NCI-H460 (cell line): ENCODE measurements at places on chromosomes 5 and 9. TPM values are rescaled to one million over a fixed set of nuclear protein-coding genes. Genes with fewer than 3 reads are reported as not detected.
A peak's percentile ranks its signal among the peaks of the same experiment; 100 is the strongest.

DNA sequence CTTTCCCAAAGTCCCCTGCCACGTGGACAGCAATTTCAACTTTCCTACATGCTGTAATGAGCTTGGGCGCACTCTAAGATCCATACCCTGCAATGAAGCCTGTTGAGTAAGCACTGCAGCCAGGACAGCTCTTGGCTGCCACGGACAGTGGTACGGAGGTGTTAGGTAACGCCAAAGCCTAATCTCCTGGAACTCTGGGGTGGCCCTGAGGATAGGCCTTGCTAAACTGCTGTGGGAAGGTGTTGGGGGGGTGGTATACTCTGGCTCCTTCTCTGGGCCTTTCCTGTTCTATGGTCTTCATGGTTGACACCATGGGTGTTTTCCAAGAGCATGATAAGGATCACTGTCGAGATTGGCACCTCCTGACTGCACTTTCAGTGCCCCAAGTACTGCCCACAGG, 66.4 kb upstream of the PITX1 start:
- no peak for DNase-seq

DNA sequence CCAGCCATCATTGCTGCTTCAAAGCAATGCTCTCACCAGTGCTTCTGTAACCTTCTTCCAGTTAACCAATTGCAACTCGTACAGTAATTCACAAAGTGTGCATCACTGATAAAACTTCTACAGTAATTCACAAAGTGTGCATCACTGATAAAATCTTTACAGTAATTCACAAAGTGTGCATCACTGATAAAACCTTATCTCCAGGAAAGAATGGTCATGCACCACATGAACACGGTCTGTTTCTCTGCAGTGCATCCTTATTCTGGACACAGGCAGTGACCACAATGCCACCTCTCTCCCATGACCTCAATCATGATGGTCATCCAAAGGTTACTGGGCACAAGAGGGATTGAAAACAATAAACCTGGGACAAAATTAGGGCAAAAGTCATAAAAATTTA, 153.6 kb downstream of the TSSK1B start:
- DNase-seq, result no peak

GRCh38 chr5:128084228-128085167, 932 bp downstream of the SLC12A2 start:
- no peak for DNase-seq

DNA sequence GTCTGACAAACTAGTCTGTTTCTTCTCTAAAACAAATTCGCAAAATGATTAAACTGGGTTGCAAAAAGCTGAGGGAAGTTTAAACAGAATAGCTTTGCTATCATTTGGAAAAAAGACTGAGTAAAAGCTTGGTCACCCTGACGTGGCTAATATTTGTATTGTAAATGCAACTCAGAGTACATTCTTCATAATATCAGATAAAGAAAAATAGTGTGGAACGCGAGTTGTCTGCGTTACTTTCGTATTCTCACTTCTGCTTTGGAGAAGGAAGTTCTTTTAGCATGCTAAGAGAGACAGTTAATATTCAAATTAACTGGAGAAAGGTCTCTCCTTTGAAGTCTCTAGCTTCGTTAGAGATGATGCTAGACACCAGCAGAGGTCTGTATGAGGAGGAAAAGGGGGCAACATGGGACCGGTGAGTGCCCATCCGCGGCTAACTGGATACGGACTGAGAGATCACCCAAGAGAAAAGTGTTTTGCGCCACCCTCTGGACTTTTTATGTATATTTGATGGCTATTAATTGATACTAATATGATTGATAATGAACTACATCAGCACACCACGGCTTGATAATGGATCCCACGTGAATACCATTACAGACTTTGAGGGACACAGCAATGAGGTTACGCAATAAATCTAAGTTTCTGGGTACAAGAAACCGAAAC, 2.9 kb upstream of the CNTRL start:
- DNase-seq, result peak; percentile 37

DNA sequence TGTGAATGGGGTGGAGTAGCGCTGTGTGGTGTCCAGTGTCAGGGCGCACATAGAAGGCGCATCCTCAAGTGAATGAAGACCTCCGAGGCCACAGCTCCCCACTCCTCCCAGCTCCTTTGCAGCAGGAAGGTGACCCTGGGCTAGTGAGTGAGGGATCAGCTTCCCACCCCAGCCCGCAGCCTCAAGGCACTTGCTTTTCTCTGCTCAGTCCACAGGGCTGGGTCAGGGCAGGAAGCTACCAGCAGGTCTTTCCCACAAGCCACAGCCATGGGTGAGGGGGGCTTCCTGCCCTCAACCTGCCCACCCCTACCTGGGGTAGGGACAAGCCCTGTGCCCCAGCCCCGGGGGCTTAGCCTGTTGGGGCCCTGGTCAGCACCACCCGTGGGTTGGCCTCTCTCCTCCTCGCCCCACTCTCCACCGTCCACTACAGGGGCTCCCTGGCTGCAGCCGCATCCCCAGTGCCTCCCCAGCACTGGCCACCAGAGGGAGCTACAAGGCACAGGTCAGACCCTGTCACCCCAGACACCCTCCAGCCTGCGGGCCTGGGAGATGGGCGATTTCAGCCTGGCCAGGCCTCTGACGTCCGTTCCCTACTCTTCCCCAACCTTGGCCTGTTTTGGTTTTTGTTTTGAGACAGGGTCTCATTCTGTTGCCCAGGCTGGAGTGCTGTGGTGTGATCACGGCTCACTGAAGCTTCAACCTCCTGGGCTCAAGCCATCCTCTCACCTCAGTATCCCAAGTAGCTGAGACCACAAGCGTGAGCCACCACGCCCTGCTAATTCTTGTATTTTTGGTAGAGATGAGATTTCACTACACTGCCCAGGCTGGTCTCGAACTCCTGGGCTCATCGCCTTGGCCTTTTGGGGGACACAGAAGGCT, 1.3 kb upstream of the ABCA2 start:
- DNase-seq, result peak; percentile 68

DNA sequence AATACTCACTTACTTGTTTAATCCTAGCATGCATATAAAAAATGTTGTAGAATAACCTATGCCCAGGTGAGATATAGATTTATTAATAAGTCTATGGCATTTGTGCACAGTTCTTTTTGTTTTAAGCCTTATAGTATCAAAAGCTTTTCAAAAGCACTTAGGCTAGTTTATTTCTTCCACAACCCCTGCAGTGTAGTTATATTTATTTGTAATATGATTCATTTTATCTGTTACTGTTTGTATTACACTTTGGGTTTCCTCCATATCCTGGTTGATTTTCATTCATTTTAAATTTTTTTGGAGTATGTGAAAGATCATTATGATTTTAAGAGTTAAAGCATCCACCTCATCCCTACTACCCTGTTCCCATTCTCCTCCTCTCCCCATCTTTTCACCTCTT, 18.8 kb upstream of the ARHGEF28 start:
- no peak for DNase-seq

DNA sequence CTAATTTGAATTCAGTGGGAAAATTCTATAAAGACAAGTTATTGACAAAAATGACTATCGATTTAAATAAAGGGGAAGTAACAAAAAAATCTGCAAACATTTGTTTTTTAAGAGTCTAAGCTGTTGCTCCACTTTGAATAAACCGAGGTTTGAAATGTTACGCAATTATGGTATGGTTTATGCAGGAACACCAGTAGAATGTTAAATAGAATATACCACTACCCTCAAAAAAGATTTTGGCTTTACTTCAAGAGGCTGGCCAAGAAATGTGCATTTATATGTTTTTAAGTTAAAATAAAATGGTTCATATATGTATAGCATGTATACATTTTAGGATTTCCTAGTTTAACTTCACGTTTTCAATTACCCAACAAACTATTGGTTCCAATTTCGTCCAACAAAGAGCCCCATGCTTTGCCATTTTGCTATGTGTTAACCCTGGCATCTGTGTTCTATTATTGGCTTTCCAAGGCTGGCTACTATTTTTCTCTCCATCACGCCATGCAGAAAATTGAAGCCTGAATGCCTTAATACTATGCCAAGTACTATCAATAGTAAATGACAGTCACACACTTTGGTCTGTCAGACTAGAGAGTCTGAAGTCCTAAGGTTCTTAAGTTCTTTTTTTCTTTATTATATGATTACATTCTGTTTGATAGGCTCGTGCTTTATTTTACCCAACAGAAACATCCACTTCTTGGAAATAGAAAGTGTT, 171.2 kb downstream of the BRINP1 start:
- DNase-seq, result no peak

DNA sequence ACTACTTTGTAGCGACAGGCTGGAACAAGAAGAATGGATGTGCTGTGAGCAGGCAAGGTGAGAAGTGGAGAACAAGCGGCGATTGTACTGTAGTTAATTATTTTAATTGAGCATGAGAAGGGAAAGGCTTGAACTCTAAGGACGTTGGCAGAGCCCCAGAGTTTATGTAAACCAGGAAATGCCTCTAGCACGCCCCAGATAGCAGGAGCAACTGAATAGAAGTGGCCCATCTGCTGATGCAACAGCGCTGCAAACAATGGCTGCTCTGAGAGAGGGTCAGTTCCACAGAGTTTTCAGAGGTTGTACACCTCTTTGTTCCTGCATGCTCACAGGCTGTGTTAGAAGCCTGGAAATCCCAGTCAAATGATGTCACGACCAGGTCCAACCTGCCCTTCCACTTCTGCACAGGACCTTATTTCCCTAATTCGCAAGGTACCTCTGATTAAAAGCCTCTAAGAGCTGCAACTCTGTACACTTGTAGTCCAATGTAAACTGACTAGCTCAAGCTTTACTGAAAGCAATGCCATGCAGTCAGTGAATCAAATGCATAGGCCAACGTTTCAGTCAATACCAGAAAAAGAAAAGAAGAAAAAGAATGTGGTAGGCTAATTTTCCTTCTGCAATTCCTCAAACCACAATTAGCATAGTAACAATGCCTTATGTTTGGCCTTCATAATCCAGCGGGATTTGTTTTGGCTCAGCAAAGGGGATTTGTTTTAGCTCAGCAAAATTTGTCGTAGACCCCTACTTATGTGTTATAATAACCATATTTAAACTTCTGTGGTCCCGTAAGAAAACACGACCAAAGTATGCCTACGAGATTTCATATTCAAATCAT, 119.6 kb upstream of the RETREG1 start:
- peak; percentile 59 for DNase-seq

DNA sequence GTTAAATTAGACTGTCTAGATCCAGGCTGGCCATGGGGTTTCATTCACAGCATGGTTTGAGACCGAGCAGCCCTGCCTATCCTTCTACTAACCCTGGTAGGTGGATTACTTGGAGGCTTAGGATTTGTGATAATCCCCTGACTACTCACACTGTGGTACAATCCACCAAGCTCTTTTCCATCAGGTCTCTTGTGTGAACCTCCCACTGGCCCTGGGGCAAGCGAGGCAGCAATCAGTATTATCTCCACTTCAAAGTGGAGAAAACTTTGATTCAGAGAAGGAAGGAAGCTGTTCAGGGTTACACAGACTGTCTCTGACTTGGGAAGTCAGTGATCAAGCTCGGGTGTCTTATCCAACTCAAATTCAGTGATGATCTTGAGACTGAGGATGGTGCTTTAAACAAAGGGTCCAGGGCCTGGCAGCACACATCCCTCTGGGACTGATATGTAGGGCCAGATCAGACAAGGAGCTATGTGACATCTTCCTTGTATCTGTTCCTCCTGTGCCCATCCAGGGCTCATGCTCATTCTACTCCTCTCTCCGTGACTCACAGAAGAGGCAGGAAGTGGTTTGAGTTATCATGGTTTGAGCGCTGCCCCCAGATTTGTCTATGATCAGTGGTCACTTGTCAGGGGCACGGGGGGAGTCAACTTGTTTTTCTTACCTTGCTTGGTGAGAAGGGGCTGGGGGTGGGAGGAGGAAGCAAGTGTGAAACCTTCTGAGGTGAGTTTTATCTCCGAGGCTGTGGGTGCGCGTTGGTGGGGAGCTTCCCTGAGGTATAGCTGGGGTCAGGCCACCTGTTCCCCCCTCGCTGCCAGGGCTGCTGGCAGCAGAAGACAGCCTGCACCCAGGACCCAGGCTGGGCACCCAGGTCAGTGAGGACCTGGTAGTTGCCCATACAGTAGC, 48.6 kb downstream of the RGS3 start:
- no peak for DNase-seq

DNA sequence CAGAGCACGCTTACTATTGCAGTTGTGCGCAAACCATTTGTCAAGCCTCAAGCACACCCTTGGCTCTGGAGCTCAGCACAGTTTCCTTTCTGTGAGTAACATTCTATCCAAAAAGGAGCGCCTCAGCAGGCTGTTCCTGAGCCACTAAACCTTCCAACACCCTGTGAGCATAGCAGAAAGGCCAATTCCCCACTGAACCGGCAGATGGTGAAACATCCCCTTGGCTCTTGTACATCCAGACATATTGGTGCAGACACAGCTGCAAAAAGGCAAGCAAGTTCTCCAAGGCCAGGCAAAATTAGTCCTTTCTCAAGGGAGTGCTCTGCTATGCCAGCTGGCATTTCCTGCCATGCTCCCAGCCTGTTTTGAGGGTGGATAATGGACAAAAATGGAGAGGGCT, 44.1 kb upstream of the CEMIP2 start:
- DNase-seq, result no peak

GRCh38 chr9:115481769-115482168, 363.8 kb upstream of the TNC start:
- DNase-seq, result no peak

DNA sequence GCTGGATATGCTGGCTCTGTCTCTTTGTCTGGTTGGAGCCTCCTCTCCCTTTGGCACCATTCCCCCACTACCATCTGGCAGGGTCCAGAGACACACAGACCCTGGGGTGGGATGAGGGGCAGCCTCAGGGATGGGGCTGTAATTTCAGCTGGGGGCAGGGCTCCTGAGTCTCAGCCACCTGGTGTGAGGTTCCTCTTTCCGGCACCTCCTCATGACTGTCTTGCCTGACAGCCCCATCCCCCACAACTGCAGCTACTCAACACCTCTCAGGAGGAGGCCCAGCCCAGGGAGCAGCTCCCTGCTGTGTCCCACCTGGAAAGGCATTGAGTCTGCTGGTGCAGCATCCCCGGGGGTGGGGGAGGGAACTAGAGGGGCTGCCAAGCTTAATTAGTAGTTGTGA, 11.7 kb upstream of the RPS14 start:
- no peak for DNase-seq

DNA sequence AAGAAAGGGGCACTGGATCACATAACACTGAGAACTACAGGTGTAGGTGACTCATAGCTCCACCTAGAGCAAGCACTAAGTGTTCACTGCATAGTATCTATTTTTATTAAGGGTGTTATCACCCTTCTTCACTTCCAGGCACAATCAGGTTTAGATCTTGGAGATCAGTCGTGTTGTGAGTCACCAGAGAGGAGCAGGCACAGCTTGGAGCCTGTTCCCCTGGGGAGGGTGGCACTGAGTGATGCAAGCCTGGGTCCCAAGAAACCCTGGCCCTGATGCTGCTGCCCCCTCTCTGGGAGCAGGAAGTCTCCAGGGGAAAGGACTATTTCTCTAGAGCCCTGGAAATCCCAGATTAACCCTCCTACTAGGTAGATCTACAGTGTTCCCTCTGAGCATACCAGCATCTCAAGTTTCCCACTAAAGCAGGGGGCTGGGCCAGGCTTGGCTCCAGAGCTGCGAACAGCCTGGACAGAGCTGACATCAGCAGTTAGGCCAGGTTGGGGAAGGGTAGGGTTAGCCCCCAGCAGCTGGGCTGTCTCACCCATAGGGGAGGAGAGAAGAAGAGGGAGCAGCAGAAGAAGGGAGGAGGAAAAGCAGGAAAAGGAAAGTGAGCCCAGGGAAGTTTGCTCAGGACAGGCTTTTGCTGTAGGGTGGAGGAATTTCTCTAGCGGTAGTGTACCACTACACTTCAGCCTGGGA, 28.1 kb upstream of the SPINK4 start:
- DNase-seq, result no peak

Gene SPAG8
- total RNA-seq, result 0.14 and 0.47 TPM in 2 replicates

Gene CPEB4
- total RNA-seq, result 26.1 and 26.6 TPM in 2 replicates

Gene TMEM215
- not detected in 2 replicates for total RNA-seq

Gene AIF1L
- total RNA-seq, result 4.2 and 5.0 TPM in 2 replicates

Gene CDC25C
- total RNA-seq, result 21.5 and 24.3 TPM in 2 replicates

Gene ARL10
- total RNA-seq, result not detected in 2 replicates

Gene ECSCR
- total RNA-seq, result not detected in 2 replicates

Gene NUTM2G
- total RNA-seq, result not detected in 2 replicates
